ENCODE measurements at places on chromosomes 12 and 14.

GRCh38 chr12:71840231-71840847, 780 bp downstream of the TBC1D15 start:
- DNase-seq = no peak

DNA sequence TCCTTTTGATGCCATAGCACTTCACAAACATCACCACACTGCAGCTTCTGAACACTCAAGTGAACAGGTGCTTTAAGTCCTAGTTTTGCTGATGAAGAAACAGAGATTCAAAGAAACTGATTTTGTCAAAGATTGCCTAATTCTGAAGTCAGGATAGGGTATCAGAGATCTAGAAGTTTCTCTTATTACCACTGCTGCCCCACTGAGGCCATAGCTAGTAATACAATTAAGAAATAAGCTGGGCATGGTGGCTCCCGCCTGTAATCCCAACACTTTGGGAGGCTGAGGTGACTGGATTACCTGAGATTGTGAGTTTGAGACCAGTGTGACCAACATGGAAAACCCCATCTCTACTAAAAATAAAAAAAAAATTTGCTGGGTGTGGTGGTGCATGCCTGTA, 458.3 kb upstream of the SEL1L start:
- no peak for DNase-seq

GRCh38 chr14:70594461-70594860, 6.0 kb downstream of the MED6 start:
- no peak for DNase-seq

GRCh38 chr12:50986966-50987737, 34.8 kb downstream of the HIGD1C start:
- DNase-seq = peak; percentile 54

DNA sequence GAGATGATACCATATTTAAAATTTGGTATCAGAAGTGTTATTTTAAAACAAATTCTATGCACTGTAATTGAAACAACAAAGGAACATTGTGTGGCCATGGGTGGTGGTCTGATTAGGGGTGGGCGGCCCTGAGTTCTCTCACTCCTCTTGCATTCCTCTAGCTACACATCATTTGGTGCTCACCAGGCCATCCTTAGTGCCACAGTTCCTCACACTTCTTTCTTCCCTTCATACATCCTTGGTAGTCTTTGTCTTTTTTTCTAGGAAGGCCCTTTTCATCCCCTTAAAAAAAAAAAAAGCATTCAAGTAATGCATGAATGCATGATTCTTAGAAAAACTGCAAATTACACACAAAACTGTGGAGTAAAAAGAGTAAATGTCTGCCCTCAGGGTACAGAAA, 2.4 kb upstream of the MANSC4 start:
- no peak for DNase-seq

DNA sequence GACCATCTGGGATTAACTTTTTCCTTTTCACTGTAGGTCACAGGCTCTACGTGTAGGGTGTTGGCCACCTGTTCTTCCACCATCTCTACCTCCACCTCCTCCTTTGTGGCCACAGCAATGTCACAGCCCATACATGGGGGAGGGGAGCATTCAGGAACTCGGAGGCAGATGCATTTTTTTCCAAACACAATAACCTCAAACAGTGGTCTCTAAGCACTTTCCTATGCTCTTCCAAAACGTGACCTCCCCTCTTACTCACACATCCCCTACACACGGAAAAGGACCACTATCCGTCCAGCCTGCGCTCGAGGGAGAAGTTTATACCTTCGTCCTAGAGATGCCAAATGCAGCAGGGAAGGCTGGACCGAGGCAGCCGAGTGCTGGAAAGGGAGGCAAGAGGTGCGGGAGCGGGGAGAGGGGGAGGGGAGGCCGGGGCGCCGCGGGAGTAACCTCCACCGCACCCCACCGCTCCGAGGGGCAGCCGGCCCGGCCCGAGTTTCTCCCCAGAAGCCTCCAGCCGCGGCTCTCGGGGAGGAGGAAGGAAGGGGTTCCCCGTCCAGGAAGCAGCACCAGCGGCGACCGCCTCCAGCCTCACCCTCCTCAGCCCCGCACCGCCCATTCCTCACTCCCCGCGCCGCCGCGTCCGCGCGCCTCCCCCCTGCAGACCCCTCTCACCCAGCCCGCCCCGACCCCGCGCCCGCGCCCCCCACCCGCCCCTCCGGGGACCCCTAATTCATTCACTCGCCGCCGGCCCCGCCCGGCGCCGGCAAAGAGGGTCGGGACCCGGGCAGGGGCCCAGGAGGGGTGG, 594 bp downstream of the KRAS start:
- DNase-seq = peak; percentile 52

DNA sequence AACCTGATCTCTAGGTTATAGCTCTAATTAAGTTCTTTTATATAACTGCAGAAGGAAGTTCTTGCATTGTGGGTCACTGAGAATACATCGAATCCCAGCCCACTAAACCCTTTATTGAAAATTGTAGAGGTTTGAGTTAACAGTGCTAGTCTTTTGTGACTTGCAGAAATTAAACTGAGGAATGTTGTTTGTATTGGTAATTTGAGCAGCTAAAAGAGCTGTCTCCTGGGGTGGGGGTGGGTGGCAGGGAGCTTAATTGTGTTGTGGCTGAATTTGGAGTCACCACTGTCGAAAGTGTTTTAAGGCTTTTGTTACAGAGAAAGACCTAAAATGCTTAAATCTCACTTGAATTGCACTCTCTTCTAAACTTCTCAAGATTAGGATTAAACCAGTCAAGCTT, 3.2 kb upstream of the COX8C start:
- DNase-seq = no peak

GRCh38 chr12:62914443-62915203, 20.3 kb downstream of the PPM1H start:
- DNase-seq = no peak

GRCh38 chr12:53227836-53228235, 4.2 kb downstream of the RARG start:
- no peak for DNase-seq

- DNase-seq = no peak
Observed at GRCh38 chr14:99393059-99393655, 87.5 kb downstream of the SETD3 start.

DNA sequence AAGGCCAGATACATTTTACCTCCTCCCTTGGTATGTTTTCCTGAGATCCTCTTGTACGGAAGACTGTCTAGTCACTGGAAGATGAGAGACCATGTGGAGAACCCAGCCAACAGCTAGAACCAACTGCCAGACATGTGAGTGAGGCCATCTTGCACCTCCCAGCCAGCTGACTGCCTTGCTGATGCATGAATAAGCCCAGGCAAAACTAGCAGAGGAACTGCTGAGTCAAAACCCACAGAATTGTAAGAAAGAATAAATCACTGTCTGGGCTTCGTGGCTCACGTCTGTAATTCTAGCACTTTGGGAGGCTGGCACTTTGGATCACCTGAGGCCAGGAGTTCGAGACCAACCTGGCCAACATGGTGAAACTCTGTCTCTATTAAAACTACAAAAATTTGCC, 160.0 kb downstream of the TPH2 start:
- no peak for DNase-seq

GRCh38 chr12:14514946-14515345, 52.7 kb downstream of the PLBD1 start:
- no peak for DNase-seq

DNA sequence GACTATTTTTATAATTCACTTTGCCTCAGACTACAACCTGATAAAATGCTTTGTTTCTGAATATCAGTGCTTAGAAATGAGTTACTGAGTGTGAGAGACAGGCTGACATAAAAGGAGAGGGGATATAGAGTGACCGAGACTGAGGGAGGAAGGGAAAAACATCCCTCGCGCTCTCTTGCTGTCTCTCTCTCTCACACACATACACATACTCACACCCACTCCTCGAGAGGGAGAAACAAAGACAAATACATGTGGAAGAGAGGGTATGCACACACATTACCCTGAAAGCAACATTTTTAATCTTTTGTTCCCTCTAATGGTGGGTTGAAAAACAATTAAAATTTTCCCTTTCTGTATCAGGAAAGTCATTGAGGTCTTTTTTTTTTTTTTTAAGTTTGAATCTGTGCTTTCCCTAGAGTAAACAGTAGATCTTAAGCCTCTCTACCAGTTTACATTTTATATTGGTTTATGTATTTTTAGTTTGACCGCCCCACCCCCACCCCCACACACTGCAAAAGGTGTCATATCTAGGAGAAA, 45.3 kb downstream of the FRS2 start:
- no peak for DNase-seq

- no peak for DNase-seq
Observed at GRCh38 chr12:7864601-7865150, 8.0 kb downstream of the SLC2A14 start.

- no peak for DNase-seq
Observed at GRCh38 chr12:46770501-46771183, 55.2 kb downstream of the SLC38A4 start.

DNA sequence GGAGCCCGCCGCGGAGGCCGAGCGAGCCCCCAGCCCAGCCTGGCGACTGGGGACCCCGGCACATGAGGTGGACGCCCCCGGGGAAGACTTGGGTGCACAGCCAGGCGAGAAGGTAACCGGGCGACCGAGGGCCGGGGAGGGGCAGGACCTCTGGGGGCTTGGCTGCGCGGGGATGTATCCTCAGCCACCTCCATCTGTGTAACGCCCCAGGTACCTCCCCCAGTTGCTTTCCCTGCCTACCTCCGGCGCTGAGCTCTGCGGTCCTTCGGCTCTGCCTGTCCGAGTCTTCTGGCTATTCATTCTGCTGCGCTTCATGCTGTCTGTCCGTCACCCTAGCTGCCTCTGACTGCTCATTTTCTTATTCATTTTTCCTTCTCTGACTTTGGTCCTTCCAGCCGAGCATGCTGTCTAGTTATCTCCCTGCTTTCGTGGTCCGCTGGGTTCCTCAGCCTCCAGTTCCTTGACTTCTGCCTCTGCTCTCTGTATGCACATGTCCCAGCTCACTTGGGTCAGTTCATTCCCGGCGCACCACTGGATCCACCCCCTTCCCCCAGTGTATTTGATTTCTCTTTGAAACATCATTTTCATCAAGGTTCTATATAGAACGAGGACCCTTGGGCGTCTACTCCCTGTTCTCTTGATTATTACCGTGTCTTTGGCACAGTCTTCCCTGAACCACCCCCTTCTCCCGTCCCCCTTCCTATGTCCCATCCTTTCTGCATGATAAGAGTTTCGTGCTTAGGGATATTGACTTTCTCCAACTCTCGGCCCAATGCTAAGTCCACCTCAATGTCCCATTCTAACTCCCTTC, 612 bp downstream of the PHC1 start:
- peak; percentile 84 for DNase-seq

GRCh38 chr12:89817501-89818226, 109.0 kb upstream of the ATP2B1 start:
- DNase-seq = no peak

- DNase-seq = no peak
Observed at GRCh38 chr12:58029260-58029659, 87.9 kb downstream of the ATP23 start.

DNA sequence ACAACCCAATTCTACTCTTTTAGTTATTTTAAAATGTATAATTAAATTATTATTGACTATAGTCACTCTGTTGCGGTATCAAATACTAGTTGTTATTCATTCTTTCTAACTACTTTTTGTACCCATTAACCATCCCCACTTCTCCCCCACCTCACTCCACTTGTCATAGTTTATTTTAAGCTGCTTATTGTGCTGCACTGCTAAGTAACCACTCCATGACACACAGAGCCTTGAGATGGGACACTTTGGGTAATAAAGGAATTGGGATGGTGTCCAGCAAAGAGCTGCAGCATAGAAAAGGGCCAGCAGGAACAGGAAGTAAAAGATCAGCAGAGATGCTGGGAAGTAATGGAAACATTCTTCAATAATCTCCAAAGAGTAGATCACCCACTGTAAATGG, 123.0 kb downstream of the RPS29 start:
- no peak for DNase-seq

DNA sequence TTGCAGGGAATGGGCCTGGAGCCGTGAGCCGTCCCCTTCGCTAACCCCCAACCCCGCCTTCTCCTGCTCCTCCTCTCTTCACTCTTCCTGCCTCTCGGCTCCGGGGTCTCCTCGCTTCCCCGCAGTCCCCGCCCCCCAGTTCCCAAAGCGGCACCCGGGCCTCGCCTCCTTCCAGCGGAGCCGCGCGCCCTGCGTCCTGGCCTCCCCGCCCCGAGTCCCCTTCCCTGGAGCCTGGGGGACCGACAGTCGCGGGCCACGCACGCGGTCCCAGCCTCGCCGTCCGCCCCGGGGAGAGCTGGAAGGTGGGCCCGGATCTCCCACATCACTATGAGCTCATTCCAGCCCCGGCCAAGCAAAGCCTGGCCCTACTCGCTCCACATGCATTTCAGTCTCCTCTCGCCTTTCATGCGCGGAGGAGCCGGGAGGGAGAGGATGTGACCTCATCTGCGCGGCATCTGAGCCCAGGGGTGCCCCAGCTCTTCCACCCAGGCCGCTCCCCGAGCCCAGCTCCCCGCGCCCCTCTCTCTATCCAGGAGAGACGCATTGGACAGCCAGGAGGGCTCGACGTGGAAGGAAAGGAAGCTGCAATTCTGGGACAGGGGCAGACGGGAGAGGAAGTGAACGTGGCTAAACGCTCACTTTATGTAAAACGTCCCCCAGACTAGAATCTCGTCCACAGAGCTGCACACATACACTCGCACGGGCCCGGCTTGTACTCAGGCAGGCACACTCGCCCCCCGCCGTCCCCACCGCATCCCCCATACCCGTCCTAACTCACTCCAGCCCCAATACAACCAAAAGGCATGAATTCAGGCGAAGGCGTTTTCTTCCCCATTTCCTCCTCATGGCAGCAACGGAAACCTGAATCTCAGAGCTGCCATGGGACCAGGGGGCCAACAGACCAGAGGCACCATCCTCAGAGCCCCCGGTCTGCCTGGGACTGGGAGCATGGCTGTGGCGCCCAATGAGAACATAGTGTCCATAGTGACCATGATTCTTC, 108.7 kb upstream of the CCND2 start:
- DNase-seq = peak; percentile 89

GRCh38 chr12:67352682-67353081, 83.5 kb downstream of the CAND1 start:
- DNase-seq = no peak

- DNase-seq = no peak
Observed at GRCh38 chr12:37546206-37546605, 770.4 kb upstream of the ALG10B start.

GRCh38 chr14:104280902-104281767, 142.7 kb downstream of the KIF26A start:
- DNase-seq = no peak

DNA sequence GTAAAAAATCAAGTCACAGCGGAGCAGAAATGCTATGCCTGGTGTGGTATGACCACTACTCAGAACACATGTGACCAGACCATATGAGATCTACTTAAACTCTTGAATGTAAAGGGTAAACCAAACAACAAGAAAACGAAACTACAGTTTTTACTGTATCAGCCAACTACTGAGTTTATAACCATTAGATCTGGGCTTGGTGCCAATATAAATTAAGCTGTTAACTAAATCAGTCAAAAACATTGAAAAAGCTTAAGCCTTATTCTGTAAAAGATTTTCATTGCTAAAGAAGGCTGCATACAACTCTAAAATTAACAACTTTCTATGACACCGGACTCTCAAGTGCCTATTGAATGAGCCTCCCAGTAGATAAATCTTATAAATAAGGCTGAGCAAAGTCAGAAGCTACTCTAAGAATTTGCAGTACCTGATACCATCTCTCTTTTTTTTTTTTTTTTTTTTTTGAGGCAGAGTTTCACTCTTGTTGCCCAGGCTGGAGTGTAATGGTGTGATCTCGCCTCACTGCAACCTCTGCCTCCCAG, 35.4 kb downstream of the SPTLC2 start:
- no peak for DNase-seq

Data from NT2/D1 (cell line).